CD4-positive, alpha-beta T cell treated with Interleukin-17A for 1 hour (primary cell): ENCODE measurements at places on chromosomes 5 and 9.
A peak's percentile ranks its signal among the peaks of the same experiment; 100 is the strongest.

DNA sequence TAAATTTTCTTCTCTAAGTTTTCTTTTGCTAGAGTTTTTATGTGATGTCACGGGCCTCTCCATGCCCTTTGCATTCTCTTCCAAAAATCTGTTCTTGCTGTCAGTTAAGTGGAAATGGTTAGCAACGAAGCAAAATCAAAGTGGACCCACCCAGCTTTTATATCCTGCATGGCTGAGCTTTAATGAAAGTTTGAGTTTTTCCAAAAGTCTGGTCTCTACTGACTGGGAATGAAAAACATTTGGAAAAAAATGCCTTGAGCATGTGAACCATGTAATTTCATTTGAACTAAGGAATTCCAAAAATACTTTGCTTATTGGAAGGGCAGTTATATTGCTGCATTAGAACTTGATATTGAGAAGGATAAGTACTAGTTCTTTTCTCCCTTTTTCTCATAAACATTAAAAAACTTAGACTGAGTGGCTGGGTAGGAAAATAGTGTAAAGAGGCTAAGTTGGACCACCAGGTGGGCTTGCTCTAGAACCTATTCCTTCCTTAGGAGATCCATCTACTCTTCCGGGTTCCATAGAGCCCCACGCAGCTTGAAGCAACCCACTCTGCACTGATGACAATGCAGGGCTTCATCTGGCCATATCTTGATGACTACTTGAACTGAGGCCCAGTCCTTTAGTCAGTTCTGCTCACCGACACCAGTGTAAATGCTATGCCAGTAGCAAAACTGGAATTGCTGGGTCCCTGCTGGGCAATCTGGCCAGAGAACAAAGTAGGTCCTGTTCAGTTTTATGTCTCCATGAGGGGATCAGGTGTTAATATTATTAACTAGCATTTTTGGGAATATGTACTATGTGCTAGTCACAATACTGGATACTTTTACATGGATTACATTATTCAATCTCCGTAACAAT, 17.4 kb upstream of the RIC1 start:
- no peak for DNase-seq

GRCh38 chr5:156134216-156134615, 192.7 kb upstream of the SGCD start:
- no peak for DNase-seq

- no peak for DNase-seq
These were observed 35.6 kb downstream of the FBXW11 start for GRCh38 chr5:171970826-171971225.

DNA sequence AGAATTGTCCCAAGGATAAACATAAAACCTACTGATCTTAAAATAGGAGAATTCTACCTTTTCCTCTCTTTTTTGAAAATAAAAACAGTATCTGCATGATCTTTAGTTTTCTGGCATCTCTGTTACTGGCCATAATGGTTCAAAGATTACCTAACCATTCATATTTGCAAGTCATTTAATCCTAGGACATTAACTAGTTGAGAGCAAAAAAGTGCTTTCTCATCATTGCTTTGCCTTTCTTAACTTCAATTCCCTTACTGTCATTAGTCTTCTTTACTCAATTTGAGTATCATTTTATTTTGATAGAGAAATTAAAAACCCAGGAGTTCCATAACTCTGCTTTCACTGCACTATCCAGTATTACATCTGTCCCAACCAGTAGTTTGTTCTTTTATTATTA, 68.6 kb downstream of the RFX3 start:
- no peak for DNase-seq

DNA sequence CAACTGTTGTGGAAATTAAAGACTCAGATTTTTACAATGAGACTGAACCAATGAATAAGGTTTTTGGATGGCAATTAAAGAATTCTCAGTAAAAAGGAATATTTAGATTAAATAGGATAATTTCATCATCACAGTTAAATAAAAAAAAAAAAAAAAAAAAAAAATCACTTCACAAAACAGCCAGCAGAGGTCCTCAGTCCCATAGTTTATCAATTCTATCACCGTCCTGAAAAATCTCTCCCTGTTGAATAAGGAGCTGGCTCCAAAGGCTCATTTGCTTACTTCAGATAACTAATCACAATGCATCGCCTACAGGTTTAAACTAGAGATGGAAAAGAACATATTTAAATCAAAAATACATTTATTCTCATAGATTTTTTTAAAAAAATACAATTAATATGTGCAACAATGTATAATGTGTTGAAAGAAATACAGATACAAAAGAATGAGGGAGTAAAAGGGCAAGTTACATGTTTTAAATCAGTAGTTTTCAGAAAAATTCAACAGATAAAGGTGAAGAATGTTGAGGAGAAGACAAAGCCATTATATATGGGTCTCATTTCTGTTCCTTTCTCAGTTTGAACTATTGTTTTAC, 175.8 kb upstream of the CHD1 start:
- DNase-seq = peak; percentile 22

GRCh38 chr5:92147798-92148197, 764.7 kb upstream of the ARRDC3 start:
- DNase-seq = no peak

DNA sequence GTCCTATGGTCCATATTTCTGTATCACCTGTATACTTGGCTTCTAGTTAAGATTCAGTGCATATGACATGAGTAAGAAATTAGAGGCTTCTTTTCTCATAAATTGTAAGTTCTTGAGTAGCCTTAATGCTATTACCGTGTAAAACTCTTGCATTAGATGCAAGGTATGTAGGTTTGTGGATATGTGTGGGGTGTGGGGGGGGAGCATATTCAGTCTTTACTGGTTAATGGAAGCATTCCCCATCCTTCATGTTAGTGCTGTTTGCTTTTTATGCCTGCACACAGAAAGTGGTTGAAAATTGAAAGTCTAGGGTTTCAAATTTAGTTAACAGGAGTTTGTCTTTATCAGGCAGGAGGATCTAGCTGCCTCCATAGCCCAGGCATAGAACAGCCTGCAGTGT, 16.1 kb downstream of the RAI14 start:
- DNase-seq = no peak

DNA sequence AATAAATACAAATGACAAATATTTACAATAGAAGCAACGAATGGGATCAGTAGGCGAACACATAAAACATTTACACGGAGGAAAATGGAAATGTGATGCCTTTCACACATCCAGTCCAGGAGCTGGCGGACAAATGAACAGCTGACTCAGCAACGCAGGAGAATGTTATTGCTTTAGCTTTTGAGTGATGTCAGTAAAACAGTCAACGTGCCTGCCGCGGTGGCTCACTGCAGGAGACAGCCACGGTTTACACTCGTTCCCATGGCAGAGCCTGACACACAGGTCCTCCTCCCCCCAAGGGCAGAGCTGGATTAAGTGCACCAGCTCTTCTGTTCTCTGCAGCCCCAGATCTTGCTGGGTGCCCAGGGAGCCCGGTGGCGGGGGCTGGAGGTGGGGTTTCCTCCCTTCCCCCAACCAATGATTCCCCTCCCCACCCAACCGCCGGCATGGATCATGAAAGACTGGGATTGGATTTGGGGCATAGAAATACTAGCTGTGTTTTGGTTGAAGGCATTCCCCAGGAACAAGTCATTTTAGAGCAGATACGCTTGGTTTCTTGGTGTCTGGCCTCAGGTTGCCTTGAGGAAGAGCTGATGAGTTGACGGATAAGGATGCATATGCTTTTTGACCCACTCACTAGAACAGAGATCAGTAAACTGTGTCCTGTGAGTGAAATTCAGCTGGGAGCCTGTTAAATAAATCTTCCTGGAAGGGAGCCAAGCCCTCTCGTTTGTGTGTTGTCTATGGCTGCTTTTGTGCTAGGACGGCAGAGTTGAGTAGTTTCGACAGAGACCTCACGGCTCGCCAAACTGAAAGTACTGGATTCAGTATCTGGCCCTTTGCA, 12.5 kb downstream of the STC2 start:
- DNase-seq = no peak

- DNase-seq = no peak
These were observed 103.7 kb upstream of the MPDZ start for GRCh38 chr9:13383216-13383615.

DNA sequence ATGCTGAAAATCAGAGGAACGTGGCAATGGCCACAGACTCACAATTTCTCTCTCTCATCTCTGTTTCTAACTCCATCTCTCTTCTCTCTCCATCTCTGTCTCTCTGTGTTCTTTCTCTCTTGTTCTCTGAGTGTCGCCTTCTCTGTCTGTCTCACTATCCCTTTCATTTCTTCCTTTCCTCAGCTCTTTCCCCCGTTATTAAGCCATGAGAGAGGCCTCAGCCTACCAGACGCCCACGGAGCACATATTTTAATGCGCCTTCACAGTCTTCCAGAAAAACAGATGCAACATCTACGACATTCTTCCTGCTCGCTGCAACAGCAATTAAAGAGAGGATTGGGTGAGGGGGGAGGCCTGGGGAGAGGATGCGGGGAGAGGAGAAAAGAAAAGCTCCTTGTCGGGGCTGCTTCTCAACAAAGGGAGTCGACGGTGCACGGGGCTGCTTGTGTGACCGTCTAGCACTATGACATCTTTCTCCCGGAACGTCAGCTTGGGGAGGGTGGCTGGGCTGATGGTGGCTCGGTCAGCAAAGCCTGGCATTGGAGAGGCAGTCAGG, 37.7 kb upstream of the NEURL1B start:
- no peak for DNase-seq

- no peak for DNase-seq
These were observed 143.8 kb upstream of the PIK3R1 start for GRCh38 chr5:68071736-68072135.

DNA sequence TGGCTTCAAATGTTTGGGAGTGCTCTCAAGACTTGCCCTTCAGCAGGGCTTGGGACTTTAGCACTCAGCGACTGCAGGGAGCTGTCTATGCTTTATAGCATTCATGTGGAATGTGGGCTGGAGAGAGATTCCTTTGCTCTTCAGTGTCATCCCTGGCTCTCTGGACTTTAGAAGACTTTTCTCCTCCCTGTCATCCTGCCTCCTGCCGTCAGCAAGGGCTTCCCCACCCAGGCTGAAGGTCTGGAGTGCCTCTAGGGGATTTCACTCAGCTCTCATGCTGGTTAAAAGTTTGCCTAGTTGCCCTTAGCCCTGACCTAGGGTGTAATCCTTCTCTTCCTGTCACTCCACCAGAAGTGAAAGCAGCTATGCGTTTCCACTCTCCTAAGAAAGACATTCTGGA, 210.9 kb downstream of the FRMD3 start:
- no peak for DNase-seq

DNA sequence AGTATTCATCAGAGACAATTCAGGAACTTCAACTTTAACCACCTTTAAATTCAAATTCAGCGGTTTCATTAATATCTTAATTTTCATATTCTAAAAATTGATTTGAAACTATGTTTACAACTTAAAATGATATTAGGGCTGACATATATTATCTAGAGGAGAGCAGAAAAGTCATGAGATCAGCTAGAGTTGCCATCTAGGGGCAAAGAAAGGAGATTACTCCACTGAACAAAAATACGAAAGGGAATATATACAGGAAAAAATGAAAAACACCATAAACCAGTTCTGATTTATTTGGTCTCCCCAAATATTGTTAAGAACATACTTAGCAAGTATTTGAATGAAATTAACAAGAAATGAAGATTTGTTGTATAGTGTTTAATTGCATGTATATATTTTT, 946.3 kb downstream of the DTWD2 start:
- no peak for DNase-seq

- DNase-seq = no peak
These were observed 88.4 kb downstream of the GALNT10 start for GRCh38 chr5:154278908-154279307.

DNA sequence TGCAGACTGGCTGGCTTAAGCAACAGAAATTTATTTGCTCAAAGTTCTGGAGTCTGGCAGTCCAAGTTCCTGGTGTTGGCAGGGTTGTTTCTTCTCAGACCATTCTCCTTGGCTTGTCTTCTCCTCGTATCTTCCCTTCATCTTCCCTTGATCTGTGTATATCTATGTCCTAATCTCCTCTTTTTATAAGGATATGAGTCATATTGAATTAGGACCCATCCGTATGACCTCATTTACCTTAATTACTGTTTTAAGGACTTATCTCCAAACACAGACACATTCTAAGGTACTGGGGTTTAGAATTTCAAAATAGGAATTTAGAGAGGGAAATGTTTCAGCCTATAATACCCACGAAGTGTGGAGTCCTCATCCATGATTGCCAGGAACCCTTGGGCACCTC, 13.1 kb upstream of the LPAR1 start:
- no peak for DNase-seq

- DNase-seq = no peak
These were observed 129.4 kb upstream of the BASP1 start for GRCh38 chr5:17088051-17088450.

DNA sequence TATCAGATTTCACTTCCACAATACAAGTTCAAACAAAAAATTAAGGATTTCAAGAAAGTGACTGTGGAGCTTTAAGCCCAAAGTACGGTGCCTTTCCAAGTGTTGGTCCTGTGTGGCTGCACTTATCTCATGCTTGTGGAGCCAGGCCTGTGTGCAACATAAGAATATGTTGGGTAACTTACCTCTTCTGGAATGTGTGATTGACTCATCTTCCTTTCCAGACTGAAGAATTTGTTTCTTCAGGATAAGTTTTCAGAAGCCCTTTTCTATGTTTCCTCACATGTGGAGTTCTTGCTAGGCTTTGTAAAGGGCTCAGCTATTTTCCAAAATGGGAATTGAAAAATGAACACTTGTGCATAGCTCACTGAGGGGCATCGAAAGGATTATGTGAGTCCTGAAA, 485.1 kb upstream of the PAPPA start:
- no peak for DNase-seq

GRCh38 chr5:126919566-126919965, 110.8 kb downstream of the MARCHF3 start:
- DNase-seq = no peak

GRCh38 chr5:52928689-52929088, 60.5 kb upstream of the ITGA2 start:
- no peak for DNase-seq

DNA sequence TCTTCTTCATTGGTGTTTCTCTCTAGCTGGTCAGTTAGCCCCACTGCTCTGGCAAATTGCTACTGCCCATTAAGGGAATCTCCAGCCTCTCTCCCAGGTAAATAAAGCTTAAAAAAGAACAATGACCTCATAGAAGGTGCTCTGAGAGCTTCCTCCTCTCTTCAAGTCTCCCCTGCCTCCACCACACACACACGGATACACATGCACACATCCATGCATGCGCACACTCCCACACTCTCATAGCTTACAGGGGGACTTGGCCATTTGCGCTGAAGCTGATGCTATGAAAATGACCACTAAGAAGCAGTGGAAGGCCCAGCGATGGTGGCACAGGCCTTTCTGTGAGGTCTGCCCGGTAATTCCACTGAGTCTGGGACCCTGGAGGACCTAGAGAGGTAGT, 250.9 kb downstream of the AOPEP start:
- DNase-seq = no peak

GRCh38 chr9:17191082-17191481, 56.2 kb downstream of the CNTLN start:
- no peak for DNase-seq

- DNase-seq = no peak
These were observed 69.4 kb upstream of the CD180 start for GRCh38 chr5:67265951-67266350.

- no peak for DNase-seq
These were observed 264.7 kb downstream of the TRIM32 start for GRCh38 chr9:116951588-116952435.
